ENCODE measurements at places on chromosomes 7 and 10.

DNA sequence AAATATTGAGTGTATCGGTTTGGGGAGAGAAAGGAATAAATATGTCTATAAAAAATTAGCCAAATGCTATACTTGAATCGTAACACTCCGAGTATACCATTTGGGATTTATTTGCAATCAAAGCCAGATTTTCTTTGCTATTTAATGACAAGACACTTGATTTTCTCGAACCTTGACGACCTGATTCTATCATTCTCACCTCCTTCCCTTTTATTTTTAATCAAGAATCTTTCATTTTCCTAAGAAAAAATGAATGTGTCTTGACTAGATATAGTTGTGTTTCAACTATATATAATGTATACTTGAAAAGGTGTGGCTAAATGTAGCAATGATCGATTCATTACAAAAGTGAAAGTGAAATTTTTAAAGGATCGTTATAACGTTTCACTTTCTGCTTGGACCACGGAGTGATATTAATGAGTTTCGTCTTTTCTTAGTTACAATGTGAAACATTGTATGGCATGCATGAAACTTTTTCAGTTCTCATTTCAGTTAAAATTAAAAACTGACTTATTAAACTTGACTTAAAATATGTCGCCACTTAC, 562 bp downstream of the NUB1 start:
- DNase-seq, result peak; percentile 50

DNA sequence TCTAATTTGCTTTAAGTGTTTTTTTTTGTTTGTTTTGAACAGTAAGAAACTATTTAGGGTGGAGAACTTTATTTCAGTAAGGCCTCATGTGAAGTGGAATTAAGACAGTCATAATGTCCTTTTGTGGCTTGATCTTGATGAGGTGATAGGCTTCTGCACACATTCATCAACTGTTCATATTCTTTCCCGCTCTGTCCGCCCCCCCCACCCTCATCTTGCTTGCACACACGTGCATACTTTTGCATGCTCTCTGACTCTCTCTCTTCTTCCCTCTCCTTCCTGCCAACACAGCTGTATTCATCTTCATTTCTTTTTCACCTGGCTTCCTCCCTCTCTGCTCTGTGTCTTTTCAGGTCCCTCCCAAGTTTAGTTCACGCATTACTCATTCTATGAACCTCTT, 429.6 kb downstream of the AUTS2 start:
- no peak for DNase-seq

- DNase-seq, result no peak
Measured at GRCh38 chr10:21300551-21300950, 224.9 kb downstream of the SKIDA1 start.

GRCh38 chr10:46028584-46029460, 1.6 kb downstream of the NCOA4 start:
- peak; percentile 91 for DNase-seq

- DNase-seq, result no peak
Measured at GRCh38 chr7:134931487-134931886, 54.8 kb upstream of the AGBL3 start.

DNA sequence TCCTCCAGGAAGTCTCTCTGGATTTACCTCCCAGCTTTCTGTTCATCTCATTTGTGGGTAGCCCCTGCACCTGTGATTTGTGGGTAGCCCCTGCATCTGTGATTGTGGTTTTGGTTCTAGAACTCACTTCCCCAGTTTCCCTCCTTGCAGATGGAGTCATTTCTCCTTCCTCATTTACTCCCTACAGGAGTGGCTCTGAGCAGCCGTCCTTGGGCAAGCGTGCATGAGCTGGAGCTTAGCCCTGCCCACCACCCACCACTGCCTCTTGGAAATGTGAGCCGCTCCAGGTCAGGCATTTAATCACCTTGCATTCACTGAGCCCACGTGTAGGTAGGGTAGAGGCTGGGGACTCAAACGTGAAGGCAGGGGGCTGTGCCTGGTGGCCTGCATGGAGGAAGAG, 8.2 kb downstream of the COL26A1 start:
- DNase-seq, result no peak

DNA sequence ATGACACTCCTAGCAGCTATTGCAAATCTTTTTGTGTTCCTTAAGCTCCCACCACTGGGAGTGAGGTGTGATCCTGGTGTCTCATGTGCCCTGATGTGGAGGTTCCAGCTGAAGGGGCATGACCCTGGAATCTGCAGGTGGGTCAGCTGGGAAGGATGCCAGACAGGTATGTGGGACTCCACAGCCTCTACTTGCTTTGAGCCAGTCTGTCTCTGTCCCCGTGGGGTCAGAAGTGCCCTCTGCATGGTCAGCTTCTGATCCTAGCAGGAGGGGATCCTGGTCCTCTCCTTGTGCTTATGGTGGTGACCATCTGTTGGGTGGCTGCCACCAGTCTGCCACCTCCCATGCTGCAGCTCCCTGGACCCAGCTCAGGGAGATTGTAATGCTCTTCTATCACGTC, 51.1 kb upstream of the COMTD1 start:
- DNase-seq, result no peak

DNA sequence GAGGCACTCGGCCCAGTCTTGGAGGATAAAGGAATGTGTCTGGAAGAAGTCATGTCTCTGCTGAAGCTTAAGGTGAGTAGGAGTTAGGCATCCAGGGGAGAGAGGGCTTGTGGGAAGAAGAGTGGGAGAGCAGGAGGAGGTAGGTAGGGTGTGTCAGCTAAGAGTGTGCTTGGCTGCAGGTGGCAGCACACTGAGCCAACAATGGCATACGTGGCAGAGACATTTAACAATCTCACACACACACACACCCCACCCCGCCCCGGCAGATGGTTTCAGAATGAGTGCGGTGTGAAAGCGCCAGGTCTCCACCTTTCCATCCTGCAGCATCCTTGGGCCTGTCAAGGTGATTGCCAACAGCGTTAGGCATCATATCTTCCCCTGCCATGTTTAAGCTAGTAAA, 11.2 kb upstream of the ARPC1A start:
- no peak for DNase-seq

- DNase-seq, result no peak
Measured at GRCh38 chr7:80781561-80781979, 137.3 kb downstream of the SEMA3C start.

GRCh38 chr10:3107426-3107961, 40.1 kb downstream of the PFKP start:
- DNase-seq, result peak; percentile 98

DNA sequence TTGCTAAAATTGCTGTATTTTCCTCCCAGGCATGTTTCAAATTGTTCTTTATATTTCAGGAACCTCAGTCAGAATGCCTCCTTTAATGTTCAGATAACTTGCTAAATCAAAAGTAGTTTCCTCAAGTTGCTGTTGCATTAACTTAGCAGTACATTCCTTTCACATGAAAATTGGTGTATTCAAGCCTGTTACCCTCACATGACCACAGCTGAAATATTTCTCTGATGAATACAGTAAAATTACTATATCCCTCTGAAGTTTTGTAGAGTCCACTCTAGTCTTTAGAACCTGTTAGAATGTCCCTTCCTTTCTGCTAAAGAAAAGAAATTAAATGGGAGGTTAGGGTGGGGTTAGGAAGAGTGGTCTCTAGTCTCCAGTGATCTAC, 24.5 kb upstream of the C1GALT1 start:
- DNase-seq, result peak; percentile 67

GRCh38 chr10:120495226-120496009, 38.4 kb downstream of the PLPP4 start:
- DNase-seq, result peak; percentile 60

- DNase-seq, result no peak
Measured at GRCh38 chr7:142770661-142771352, at the start of gene PRSS2. TSS of gene PRSS2 (plus strand) at chr7:142770970. CDS start at chr7:142770983, 13 bp downstream.

GRCh38 chr10:70742537-70743429, 42.4 kb downstream of the TBATA start:
- DNase-seq, result no peak

- DNase-seq, result peak; percentile 20
Measured at GRCh38 chr10:69819716-69820506, 18.2 kb downstream of the COL13A1 start.

DNA sequence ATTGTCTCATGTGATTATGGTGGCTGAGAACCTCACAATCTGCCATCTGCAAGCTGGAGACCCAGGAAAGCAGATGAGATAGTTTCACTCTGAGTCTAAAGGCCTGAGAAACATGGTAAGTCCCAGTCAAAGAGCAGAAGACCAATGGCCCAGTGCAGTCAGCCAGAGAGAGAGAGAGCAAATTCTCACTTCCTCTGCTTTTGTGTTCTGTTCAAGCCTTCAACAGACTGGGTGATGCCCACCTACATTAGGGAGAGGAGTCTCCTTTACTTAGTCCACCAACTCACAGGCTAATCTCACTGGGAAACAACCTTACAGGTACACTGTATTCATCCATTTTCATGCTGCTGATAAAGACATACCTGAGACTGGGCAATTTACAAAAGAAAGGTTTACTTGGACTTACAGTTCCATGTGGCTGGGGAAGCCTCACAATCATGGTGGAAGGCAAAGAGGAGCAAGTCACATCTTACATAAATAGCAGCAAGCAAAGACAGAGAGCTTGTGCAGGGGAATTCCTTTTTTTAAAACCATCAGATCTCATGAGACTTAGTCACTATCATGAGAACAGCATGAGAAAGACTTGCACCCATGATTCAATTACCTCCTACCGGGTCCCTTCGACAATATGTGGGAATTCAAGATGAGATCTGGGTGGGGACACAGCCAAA, 4.7 kb upstream of the FRMPD2 start:
- DNase-seq, result no peak

DNA sequence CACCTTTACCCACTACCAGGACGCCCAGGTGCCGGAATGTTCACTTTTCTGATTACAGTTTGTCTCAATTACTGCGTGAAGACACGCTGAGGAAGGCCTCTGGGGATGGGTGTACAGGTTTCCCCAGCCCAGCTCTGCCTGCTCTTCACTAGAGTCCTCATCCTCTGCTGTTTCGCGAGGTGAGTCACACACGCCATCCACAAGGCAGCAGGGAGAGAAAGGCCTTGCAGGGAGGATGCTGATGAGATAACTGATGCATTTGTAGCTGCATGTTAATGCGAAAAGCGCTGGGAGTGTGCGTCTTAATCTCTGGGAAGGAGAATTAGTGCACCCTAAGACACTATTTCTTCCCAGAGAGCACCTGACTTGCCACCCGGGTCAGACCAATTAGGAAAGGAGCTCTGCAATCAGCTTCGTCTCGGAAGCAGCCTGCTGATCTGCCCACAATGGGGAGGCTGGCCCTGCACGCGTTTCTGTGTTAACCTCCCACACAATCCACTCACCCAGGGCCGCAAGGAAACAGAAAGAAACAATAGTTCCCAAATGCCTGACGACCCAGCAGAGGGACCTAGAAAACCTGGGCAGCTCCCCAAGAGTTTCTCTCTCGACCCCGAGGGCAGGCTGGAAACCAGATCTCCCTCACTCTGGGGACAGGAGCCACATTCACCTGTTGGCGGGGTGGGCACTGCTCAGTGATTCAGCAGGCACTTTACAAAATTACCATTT, 578.7 kb downstream of the GLRX3 start:
- DNase-seq, result no peak

GRCh38 chr7:21383227-21384220, 44.4 kb upstream of the SP4 start:
- no peak for DNase-seq

DNA sequence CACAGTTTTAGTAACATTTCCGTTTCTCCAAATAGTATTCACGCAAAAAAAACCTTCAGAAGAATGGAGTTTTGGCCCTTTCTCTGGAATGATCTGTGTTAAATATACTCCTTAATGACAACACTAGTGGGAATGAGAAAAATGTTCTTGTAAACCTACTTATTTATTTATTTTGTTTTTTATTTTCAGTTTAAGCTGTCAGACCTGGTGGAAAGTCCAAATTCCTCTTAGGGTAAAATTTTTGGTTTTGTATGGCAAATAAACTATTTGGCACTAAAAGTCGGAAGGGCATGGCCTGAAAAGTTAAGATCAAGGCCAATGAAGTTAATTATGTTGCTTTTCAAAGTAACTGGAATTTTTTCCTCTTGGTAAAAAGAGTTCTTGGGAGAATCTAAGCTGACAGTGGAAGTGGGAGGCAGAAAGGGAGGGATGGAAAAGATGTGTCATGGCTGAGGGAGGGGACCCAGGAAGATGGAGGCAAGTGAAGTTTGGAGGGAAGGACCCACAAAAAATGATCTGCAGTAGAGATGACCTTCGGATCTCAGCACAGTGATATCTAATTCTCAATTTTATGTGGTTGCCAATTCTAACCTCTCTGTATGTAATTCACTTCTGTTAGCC, 33.5 kb upstream of the VPS41 start:
- DNase-seq, result no peak

- DNase-seq, result peak; percentile 47
Measured at GRCh38 chr10:110758898-110759297, 112.8 kb upstream of the PDCD4 start.

DNA sequence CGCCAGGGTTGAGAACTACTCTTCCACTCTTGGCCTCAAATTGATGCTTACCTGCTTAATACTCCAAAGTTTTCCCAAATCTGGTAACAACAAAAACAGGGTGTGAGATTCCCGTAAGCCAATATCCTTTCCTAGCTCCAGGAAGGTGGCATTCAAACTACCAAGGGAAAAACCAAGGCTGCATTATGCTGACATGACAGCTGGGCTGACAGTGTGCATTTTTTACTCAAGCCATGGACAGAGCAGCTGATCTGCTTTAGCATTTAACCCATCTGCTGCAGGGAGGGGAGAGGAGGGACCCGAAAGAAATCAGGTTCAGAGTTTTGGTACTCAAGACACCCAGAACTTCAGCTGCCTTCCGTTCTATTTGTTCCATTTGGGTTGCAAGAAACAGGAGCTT, 49.8 kb upstream of the RAPGEF5 start:
- no peak for DNase-seq

DNA sequence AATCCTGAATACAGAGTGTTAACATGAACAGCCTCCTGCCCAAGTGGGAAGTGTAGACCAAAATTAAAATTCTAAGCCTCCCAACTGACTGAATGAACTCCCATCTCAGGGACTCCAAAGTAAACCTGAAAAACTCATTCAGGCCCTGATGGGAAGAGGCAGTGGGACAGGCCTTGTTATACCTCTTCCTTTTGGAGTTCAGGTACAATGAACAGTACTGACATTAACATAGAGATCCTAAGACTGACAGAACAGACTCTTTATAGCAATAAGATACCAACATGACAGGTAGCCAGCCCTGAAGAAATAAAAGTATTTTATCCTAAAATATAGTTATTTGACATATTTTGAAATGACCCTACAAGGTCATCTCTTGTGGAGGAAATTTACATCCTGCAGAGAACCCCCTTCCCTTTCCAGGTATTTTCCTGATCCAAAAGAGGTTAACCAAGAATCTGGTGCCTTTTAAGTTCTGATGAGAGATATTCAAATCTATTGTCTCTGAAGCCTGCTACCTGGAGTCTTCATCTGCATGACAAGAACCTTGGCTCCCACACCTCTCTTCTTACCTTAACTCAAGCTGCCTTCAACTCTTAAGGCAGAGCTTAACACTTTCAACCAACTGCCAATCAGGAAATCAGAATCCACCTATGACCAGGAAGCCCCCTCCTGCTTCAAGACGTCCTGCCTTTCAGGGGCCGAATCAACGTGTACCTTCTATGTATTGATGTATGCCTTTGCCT, 103.3 kb upstream of the PFKP start:
- no peak for DNase-seq
